ENCODE measurements at places on chromosomes 1 and 21.

DNA sequence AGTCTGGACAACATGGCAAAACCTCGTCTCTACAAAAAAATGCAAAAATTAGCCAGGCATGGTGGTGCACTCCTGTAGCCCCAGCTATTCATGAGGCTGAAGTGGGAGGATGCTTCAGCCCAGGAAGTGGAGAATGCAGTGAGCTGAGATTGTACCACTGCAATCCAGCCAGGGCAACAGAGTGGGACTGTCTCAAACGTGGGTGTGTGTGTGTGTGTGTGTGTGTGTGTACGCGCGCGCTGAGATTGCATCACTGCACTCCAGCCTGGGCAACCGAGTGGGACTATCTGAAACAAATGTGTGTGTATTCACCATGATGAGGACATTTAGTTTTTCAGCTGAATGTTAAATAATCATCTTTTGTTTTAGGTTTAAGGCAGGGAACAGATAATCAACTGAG, 21.1 kb downstream of the USP1 start:
- DNase-seq = no peak

- peak; percentile 23 for DNase-seq
These were observed 54.1 kb upstream of the BCAR3 start for GRCh38 chr1:93735722-93736121.

GRCh38 chr1:27862671-27863537, 9.4 kb upstream of the THEMIS2 start:
- peak; percentile 96 for DNase-seq

- DNase-seq = no peak
These were observed 7.9 kb downstream of the ZNF684 start for GRCh38 chr1:40539338-40539737.

DNA sequence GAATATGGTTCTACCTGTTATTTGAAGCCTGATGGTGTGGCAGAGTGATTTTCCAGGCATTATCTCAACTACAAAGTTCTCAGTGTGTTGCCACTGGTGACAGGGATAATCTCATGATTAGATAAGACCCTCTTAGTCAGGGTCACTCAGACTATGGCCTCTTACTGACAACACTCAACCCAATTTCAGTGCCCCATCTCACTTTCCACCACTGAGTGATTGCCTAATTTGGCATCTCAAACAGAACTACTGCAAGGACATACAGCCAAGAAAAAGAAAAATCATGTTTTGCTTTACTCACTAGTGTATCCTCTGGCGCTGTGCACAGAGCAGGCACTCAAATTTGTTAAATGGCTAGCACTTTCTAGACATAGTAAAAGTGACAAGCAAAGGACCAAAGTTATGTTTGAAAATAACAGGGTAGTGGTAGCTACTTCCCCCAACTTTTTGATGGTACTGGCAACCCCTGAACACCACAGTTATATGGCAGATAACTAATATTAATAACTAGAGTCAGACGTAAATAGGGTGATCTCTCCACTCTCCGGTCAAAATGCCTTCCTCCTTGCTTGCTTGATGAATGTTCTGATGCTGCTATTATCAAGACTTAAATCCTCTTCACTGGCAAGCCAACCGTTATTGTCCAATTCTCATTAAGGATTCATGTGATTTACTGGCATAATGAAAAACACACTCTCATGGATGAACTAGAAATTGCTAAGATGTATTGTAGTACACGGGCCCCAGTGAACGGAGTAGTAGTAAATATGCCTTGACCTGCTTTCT, 37.1 kb upstream of the SLC30A10 start:
- DNase-seq = no peak

GRCh38 chr1:17895986-17896385, 140.9 kb downstream of the ACTL8 start:
- DNase-seq = no peak

DNA sequence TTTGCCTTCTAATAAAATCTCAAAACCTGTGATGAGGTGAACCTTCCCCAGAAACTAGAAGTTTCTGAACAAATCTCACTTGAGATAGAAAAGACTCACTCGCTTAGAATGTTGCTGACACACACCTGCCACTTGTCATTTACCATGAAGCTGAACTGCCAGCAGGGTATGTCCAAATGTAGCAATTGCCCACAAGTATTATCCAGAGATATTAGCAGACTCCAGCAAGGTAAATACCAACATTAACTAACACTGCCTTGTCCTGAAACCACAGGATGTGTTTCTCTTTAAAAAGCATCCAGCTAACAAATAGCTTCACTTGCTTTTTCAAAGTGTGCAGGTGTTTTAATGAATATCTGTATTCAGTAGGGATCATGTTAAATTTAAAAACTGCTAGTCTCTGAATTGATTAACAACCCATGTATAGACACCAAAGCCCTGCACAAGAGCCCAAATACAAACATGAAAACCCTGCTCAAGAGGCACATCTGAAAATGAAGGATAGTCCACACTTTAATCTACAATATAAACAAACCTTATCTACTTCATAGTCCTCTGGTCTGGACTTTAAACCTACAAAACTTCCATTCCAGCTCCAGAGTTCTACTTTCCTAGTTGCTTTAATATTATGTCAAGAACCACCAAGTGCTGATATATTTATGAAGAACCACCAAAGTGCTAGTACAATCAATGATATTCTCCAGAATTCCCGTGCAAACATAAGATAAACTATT, 19.3 kb downstream of the KRTAP8-1 start:
- no peak for DNase-seq

- DNase-seq = no peak
These were observed 59.3 kb downstream of the NCAM2 start for GRCh38 chr21:21057349-21058062.

DNA sequence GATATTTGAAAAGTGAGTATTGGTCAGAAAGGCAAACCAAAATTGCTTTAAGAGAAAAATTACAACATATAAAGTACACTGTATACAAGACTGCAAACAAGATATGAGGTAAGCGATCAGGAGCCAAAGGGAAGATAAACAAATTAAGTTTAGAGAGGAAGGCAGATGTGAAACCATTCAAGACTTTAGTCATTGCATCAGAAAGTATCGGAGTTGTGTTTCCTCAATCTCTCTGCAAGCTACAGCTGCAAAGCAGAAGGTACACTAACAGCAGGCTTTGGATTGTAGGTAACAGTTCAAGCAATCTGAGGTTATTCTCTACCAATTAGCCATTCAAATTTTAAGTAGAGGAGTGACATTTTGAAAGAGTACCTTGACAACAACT, 21.3 kb upstream of the TLCD4 start:
- peak; percentile 19 for DNase-seq

GRCh38 chr21:30616125-30616524, at the start of gene KRTAP20-1:
Gene KRTAP20-1, plus strand, starts transcription at chr21:30616425. Its CDS starts 30 bp downstream, at chr21:30616455.
- no peak for DNase-seq

DNA sequence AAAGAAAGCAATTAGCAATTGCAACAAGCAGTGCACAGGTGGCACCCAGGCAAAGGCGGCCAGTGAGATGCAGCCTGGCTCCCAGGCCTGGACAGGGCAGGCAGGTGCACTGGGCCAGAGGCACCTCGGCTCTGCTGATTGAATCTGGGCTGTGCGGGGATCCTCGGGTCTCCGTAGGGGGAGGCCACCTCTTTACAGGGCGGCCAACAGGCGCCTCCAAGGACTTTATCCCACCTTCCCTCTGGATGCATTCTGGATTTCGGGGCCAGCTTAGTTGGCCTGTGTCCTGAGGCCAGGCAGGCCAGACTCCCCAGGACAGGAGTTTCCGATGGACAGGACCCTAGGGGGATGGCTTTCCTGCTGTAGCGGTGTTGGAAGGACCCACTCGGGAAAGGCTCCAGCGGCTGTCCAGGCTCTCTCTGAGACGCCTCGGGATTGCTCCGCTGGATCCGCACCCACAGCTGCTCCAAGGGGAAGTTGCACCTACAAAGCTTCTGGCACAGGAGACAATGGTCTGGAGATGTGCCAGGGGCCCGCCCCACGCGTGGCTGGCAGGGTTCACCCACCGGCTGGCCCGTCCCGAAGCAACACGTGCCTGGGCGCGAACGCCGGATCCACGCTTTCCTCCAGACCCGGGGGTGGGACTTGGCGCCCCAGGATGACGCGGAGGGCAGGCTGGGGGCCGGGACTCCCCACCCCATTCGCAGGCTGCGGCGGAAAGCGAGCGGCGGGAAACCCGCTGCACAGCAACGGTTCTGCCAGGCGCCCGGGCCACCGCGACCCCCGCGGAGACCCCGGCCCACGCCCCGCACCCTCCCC, 810 bp downstream of the SLC19A1 start:
- no peak for DNase-seq

GRCh38 chr21:33666153-33666552, 23.9 kb downstream of the ITSN1 start:
- DNase-seq = no peak

GRCh38 chr1:19339214-19339861, 27.2 kb downstream of the SLC66A1 start:
- DNase-seq = no peak

DNA sequence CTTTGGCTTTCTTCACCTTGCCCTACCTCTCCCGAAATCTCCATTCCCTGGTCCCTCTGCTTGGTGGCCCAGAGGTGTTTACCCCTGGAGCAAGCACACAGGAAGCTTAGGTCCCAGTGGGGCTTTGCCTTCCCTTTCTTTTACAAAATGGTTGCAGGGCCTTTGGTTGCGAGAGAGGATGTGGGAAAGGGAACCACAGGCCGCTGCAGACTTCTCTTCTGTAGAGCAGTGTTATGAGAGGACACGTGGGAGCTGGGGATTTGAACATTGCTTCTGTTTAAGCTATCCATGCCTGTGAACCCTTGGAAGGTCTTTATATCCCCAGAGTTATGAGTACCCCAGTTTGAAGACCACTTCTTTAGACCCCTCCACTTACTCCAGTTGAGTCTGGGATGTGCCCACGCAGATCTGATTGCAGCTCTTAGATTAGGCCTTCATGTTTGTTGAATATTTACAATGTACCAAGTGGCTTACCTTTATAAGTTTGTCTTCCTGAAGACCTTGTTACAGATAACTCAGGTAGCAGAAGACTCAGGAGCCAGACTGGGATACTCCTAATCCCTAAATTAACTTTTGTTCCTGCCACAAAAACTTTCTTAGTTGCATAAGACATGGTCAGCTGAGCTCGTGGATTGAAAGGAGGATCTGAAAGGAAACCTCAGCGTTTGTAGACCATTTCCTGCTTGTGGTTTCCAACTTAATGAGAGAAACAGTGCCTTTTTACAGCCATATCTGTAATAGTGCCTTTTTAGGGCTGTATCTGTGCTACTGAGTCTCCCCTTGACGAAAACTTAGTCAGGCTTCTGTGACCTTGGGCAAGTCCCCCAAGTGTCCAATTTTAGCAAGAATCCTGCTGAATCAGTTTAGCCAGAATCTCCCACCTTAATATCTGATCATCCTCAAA, 21.9 kb upstream of the IVNS1ABP start:
- no peak for DNase-seq

DNA sequence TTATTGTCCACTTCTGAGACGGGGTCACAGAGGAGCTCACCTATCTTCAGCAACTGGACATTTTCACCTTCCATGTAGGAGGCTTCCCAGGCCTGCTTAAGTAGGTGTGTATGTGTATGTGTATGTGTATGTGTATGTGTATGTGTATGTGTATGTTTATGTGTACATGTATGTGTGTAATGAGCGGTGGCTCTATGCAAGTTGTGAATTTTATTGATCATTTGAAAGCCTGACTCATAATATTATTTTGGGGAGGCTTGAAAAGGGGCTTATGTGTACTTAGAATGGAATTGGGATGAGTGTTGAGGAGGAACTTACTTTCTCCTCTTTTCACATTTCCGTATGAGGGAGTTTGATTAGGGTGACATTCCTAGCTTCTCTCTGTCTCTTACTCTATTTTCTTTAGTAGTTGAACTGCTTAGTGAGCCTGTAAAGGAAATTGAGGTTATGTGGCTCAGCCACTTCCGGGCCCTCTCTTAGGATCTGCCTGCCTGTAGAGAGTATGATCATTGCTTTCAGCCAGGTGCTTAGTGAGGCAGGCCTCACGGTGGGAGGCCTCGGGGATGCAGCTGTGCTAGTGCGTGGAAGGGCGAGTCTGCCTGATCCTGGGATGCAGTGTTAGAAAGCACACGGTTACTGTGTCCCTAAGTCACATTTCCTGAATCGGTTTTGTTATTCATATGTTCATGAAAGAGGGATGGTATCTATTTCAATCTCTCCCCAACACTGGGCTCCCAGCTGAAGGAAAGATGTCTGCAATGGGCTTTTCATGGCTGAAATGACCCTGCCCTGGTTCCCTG, 61.0 kb downstream of the IER5 start:
- DNase-seq = no peak

DNA sequence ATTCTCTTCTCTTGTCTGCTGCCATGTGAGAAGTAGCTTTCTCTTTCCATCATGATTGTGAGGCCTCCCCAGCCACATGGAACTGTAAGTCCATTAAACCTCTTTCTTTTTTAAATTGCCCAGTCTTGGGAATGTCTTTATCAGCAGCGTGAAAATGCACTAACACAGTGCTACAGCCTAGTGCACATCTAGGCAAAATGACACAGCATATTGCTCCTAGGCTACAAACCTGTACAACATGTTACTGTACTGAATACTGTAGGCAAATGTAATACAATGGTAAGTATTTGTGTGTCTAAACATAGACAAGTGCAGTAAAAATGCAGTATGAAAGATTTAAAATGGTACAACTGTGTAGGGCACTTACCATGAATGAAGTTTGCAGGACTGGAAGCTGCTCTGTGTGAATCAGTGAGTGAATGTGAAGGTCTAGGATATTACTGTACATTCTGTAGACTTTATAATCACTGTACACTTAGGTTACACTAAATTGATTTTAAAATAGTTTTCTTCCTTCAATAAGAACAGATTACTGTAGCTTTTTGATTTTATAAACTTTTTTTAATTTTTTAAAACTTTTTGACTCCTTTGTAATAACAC, 69.4 kb downstream of the RGS21 start:
- DNase-seq = no peak

DNA sequence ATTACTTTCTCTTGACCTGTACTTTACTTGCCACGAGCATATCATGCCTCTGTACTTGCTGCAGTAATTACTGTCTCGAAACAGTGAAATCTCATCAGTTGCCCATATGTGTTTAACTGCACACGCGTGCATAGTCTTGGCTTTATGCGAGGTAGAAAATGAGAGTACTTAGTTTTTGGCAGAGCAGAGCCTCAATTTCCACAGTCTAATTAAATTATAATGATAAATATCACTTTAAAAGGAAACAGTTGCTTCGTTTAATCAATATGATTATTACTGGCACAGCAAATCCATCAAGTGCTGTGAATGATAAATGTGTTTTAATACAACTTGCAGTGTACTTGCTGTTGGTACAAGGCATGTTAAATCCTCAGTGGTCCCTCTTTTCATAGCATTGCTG, 47.6 kb downstream of the ADARB1 start:
- DNase-seq = no peak

- no peak for DNase-seq
These were observed 99.1 kb upstream of the RAB3GAP2 start for GRCh38 chr1:220371324-220371723.

- DNase-seq = peak; percentile 5
These were observed 623 bp downstream of the GNG4 start for GRCh38 chr1:235648954-235649367.

- no peak for DNase-seq
These were observed 36.5 kb downstream of the YY1AP1 start for GRCh38 chr1:155651861-155652661.

- DNase-seq = no peak
These were observed 143.6 kb upstream of the RAB4A start for GRCh38 chr1:229127301-229127700.

- no peak for DNase-seq
These were observed 123.7 kb downstream of the DISC1 start for GRCh38 chr1:231750296-231750695.
